ENCODE measurements at places on chromosomes 1 and 21. TPM values are rescaled to one million over a fixed set of nuclear protein-coding genes. Genes with fewer than 3 reads are reported as not detected.

The IRF6 gene
- 68.0 TPM for polyA plus RNA-seq

The CXADR gene
- 56.5 TPM for polyA plus RNA-seq

The TSSK3 gene
- polyA plus RNA-seq: 6.1 TPM

The ELAVL4 gene
- polyA plus RNA-seq: 25.1 TPM

The MARK1 gene
- polyA plus RNA-seq: 3.9 TPM

The LRRIQ3 gene
- polyA plus RNA-seq: 1.1 TPM

The CLCA1 gene
- polyA plus RNA-seq: 2,132 TPM

DNA sequence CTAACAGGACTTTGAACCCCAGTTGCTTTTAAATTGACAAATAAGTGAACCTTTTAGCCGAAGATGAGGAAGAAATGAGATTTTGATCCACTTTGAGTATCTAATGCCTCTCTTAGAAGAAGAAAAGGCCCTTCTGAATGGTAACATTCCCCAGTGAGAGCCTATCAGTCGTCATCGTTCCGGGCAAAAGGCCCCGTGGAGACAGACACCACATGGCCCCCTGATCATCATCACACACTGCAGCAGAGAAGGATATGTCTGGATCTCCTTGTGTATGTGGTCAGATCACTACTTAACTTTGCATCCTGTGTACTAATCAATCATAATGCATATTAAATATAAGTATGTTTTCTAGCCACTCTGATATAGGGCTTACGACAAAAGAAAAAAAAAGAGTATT lies 87.3 kb upstream of the SMYD2 start:
- no peak for DNase-seq

GRCh38 chr1:18515120-18515667 lies 34.5 kb downstream of the KLHDC7A start:
- DNase-seq: no peak

- DNase-seq: no peak
These were observed 805 bp downstream of the NRIP1 start for GRCh38 chr21:15063814-15064575.

- DNase-seq: no peak
These were observed 21.7 kb downstream of the CACNA1S start for GRCh38 chr1:201090541-201090940.

DNA sequence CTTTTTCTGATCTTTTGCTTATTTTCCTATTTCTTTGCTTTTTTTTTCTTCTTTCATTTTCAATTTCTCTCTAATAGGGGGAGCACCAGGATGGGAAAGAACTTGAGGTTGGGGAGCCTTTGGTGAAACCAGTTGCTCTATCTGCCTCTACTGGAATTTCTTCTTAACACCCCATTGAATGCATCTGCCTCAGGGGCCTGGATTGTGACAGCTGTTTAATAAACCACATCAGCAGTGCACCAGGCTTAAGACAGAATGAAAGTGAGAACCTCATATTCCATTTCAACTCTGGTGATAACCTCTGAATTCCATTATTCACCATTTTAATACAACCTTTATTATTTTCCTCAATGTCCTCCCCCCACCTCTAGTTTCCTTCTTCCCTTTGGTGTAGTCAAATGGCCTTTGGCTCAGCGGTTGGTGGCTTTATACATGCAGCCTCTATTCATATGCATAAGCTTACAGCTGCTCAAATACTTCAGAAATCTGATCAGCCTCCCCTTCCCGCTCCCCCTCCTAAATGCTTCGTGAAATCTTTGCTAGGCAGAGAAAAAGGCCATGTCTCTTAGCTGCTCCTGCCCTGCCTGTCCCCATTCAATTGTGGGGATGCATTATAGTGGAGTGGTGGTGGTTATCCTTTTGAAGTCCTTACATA lies 537.3 kb upstream of the PLXNA2 start:
- DNase-seq: no peak

DNA sequence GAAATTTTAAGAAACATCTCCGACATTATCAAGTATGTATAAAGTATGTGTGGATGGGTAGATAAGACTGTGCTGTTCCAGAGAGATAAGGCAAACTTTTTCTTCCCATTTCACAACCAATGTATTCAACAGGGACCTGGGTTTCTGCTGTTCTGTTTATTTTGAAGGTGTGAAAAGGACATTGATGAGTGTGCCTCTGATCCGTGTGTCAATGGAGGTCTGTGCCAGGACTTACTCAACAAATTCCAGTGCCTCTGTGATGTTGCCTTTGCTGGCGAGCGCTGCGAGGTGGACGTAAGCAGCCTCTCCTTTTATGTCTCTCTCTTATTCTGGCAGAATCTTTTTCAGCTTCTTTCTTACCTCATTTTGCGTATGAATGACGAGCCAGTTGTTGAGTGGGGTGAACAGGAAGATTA lies 174.0 kb downstream of the CRB1 start:
- no peak for DNase-seq

DNA sequence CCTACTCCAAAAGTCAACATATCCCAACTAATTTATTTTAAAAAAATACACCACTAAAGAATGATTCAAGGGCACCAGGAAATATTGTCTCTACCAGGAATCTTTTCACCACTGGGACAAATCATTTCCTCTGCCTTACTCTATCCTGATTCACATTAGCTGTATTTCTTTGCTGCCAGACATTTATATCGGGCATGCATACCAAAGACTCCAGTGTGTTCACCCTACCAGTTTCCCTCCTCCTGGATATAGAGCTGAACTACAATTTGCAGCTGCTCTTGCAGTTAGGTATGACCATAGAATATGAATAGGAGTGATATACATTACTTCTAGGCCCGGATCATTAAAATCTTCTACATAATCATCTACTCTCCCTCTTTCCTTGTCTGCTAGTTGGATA lies 7.6 kb downstream of the KCNJ6 start:
- DNase-seq: no peak

DNA sequence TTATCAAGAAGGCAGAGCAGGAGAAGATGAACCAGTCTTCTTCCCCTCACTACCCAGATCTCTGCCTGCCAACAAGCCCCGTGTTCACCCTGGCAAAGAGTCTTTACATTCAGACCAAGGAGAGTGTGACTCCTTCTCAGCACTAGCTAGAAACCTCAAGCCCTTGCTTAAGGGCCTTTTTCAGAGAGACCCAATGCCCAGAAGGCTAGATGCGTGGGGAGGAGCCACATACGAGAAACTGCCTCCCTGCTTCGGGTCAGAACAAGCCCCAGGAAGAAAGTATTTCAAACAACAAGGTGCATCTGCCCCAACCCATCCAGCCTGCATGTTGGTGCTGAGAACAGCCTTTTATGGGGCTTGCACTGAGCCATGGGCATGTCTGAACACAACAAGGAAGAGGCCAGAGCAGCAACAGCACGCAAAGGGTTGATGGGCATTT lies 152.7 kb upstream of the CAMK1G start:
- no peak for DNase-seq

GRCh38 chr1:34697818-34698217 lies 57.0 kb upstream of the GJB5 start:
- DNase-seq: no peak

- no peak for DNase-seq
These were observed 187.8 kb downstream of the ZSCAN20 start for GRCh38 chr1:33660244-33660643.

All from large intestine (tissue), 12 donors.